ENCODE measurements at places on chromosomes 2 and 18.

- no peak for DNase-seq
Measured at GRCh38 chr2:66364495-66365333, 70.2 kb upstream of the MEIS1 start.

- no peak for DNase-seq
Measured at GRCh38 chr2:196309691-196310090, 138.3 kb upstream of the STK17B start.

GRCh38 chr18:54117853-54118773 lies 106.4 kb downstream of the MBD2 start:
- DNase-seq, result no peak

DNA sequence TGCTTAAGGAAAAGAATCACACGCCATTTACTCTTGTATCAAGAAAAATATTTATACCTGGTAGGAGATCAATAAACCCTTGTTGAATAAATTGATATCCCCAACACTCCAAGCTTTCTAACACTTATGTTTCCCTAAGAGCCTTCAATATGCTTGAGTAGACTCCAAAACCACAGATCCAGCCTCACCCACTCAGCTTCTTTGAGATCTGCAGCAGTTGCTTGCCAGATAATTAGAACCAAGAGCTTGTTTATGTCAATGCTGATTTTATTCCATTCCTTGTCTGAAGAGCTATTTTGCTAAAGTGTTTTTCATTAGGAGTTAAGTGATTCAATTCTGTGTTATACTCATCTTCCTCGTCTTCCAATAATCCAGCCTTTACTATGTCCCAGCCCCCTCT lies 26.3 kb upstream of the CRIM1 start:
- no peak for DNase-seq

GRCh38 chr2:100380681-100381080 lies 36.8 kb downstream of the CHST10 start:
- no peak for DNase-seq

DNA sequence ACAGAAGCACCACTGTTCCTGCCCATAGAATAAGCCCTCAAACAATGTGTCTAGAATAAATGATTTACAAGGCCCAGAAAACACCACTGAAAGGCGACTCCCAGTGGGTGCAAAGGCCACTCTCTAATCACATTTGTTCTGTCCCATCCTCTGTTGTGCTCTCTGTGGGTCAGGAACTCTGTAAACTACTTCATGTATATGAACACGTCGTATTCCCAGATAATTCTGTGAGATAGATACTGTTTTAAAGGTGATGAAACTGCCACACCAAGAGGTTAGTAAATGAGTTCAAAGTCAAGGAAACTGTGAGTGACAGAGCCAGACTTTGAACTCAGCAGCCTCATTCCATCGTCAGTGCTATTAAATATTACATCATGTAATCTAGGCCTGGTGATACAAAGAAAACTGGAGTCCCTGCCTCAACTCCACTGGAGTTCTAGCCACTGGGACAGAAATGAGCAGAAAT lies 269.7 kb upstream of the DCC start:
- no peak for DNase-seq

GRCh38 chr2:237732070-237732469 lies 66.5 kb upstream of the RBM44 start:
- no peak for DNase-seq

DNA sequence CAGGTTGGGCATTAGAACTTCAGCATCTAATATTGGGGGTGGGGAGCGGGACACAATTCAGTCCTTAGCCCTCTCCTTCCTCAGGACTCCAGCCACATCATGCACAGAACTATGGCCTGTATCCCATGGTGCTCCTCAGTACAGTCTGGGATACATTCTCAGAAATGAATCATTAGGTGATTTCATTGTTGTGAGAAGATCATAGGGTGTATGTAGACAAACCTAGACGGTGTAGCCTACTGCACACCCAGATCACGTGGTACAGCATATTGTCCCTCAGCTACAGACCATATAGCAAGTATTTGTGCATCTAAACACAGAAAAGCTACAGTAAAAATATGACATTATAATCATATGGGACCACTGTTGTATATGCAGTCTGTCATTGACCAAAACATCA lies 23.2 kb upstream of the IMP4 start:
- DNase-seq, result no peak

GRCh38 chr2:6203291-6203959 lies 511.2 kb downstream of the SOX11 start:
- DNase-seq, result no peak

DNA sequence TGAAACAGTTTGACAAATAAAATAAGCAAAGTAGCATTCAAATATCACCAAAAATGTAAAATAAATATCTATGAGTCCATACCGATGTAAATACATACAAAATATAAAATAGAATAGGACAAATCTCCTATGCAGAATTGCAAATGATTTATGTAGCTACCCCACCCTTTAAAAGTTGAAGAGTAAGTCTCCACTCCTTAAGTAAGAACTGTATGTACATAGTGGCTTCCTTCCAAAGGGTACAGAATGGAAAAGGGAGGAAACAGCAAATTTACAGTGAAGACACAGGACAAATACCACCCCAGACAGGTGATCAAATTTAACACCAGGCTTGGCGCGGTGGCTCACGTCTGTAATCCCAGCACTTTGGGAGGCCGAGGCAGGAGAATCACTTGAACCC lies 40.8 kb downstream of the COL5A2 start:
- DNase-seq, result no peak

All from stimulated activated CD8-positive, alpha-beta memory T cell treated with anti-CD3 and anti-CD28 coated beads, Interleukin-15, amount 100 ng/mL, for 4 hours (primary cell).